ENCODE measurements at places on chromosomes 6 and 20.

GRCh38 chr20:58699623-58700107 lies 7.1 kb downstream of the NPEPL1 start:
- DNase-seq, result no peak

DNA sequence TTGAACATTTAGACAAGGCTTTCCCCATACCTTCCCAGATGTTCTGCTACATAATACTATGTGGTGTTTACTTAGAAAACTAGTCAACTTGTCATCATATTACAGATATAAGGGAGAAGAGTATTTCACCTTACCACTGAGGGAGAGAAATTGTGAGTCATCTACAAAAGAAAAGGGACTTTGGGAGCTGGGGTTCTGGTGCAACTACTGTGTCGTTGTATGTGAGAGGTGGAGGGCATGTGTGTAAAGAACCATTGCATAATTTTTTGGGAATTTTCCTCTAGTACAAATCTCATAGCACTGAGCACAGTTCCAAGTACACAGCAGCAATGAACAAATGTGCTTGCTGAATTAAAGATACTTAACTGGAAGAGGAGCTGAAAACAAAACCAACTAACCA lies 665.6 kb downstream of the DHX35 start:
- no peak for DNase-seq

DNA sequence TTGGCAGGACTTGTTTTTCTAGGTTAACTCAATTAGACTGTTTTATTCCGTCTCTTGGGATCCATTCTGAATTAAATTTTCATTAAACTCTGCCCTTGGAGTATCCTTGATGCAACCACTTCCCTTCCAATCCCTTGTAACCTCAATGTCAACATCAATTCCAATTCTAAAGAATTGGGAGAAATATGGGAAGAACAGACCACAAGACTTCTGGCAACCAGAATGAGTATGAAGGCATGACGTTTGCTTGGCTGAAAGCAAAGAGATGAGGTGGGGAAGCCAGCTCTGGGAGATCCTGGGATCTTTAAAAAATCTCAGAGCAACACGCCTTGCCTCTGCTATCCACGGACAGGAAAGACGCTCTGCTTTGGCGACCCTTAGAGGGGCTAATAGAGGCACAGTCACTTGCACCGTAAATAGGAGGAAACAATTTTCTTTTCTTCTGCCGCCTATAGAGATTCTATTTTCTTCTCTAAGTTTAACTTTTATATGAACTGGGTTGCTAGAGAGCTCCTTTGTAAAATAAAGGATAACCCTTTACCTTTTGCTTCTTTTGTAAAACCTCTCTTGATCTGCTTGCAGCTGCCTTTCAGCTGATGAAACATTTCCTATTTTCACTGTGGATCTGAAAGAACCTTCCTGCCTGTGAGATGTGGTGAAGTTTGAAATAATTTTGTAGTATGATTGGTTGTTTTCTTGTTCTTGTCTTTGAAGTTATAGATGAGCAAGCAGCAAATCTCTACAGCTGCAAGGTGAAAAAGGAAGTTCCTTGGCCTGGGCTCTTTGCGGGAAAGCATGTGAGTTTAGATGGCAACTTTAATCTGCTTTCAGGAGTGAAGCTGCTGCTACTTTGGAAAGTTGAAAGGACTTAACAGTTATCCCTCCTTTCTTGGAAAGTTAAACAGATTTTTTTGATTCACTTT lies at the start of gene ASIP:
Gene ASIP, plus strand, starts transcription at position 731 of the 923 bp plus-strand sequence. CDS start 18,952 bp downstream, outside the sequence.
- DNase-seq, result no peak

DNA sequence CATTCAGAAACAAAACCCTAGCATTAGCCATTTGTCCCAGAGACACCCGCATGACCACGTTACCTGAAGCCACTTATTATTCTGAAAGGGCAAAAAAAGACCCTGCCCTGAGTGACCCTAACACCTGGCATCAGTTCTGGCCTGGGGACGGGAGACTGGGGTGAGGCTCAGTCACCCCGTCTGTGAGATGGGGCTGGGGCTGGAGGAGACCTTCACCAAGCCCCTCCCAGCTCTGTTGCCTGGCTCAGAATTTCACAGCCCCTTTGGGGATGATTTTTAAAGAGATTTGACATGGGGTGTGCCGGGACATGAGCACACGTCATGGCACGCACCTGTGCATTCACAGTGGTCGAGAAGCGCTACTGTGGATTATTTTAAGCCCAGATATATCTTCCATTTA lies 1.4 kb upstream of the BPIFB6 start:
- no peak for DNase-seq

- no peak for DNase-seq
Measured at GRCh38 chr20:997016-997415, 5.1 kb downstream of the RSPO4 start.

DNA sequence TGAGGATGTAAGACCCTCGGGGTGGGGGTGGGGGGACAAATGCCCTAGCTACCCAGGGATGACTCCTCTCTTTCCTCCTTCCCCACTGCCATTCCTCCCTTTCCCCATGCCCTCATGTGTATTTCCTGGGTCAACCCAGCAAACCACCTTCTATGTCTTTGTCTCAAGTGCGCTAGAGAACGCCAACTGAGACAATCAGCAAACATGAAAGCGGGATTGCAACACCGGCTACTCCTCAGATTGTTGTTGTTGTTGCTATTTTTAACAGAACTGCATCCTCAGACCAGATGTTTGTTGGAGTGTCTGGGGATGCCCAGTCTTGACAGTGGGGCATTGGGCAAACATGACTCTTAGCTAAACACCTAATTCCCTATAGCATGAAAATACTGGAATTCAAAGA lies 39.3 kb upstream of the HIVEP1 start:
- no peak for DNase-seq

DNA sequence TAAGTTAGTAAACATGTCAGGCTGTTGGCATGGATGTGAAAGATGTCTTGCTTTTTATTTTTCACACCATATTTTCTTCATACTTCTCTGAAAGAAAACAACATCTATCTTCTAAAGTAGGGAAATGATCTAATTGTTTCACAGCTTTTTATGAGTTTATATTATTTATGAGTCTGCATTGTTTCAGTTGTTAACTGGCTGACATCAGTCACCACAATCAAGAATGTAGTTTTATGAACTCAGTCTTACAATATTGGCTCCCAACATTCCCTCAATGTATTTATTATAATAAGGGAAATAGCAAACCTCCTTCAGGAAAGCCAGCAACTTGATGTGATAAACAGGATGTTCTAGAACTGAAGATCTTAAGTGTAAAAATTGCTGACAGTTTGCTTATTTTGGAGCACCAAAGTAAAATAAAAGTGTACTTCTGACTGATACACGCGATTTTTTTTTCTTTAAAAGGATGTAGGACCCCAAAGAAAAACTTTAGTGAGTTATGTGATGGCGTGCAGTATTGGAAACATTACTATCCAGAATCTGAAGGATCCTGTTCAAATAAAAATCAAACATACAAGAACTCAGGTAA lies 106.0 kb downstream of the ADGRG6 start:
- DNase-seq, result no peak
